GM18507 (cell line): ENCODE measurements at places on chromosomes 5 and 9.

DNA sequence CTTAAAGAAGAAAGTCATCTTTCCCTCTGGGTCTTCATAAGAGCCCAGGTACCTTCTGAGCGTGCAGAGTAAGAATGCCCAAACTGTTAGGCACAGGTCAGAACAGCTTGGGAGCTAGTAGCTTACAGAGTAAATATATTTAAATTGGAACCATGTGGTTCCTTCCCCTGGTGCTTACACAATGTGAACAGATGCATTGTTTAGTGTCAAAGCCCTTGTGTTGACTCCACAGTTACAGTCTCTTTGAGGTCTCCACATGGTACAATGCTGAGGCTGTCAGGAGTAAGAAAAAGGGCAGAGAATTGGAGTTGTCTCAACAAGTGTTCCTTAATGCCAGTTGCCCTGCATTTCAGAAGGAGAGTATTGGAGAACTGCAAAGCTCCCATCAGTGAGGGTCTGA lies 188.5 kb downstream of the PAPPA start:
- no peak for DNase-seq

GRCh38 chr5:68250661-68251298 lies 35.2 kb downstream of the PIK3R1 start:
- DNase-seq: no peak

- DNase-seq: no peak
Observed at GRCh38 chr9:105241356-105242043, 3.0 kb upstream of the SLC44A1 start.

DNA sequence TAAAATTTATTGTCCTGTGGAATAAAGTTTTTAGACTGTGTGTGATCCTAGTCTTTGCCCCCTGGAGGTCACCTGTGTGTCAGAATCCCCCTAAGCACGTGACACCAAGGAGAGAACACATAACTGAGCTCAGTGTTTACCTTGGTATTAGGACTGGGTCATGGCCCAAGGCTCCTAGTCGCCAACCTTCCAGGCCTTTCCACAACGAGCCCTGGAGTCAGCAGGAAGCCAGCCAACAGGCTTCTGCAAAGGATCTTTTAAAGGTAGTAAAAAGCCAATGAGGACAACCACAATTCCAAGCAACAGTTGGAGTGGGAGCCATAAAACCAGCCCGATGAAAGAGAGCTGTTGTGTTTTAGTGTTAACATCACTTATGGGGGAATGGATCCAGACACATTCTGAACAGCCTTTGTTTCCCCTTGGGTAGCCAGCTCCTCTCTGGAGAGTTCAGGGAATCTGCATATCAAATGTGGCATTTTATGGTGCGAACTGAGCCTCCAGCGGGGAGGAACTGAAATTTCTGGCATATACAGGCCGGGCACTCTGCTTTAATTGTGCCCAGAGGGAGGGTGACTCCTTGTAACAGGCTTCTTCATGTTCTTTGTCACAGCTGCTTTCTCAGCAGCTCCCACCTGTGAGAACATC lies 239.9 kb downstream of the FSTL4 start:
- DNase-seq: no peak

DNA sequence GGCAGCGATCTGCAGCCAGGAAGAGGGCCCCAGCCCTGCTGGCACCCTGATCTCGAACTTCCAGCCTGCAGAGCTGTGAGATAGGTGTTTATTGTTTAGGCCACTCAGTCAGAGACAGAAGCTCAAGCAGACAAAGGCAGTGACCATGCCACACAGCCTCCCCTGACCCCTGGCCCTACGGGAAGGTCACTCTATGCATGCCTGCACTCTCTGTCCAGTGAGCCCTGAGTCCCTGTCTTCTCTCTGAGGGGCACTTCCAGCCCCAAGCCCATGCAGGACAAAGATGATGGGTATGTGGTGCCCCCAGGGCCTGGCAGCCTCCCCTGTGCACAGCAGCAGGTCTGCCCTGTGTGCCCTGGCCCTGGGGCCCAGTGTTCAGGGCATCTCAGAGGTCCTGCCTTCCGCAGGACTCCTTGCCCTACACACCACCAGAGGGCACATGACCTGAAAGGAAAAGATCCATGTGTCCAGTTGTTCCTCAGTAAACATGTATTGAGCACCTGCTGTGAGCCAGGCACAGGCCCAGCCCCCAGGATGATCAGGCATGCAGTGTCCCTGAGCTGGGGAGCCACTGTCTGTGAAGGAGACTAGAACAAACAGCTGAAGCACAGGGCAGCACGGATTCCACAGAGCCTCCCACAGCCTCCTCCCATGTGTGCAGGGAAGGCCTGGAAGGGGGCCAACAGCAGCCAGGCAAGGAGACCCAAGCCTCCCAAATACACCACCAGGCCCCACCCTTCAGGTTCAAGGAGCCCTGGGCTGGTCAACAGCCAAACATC lies 109.3 kb downstream of the ATPSCKMT start:
- no peak for DNase-seq

DNA sequence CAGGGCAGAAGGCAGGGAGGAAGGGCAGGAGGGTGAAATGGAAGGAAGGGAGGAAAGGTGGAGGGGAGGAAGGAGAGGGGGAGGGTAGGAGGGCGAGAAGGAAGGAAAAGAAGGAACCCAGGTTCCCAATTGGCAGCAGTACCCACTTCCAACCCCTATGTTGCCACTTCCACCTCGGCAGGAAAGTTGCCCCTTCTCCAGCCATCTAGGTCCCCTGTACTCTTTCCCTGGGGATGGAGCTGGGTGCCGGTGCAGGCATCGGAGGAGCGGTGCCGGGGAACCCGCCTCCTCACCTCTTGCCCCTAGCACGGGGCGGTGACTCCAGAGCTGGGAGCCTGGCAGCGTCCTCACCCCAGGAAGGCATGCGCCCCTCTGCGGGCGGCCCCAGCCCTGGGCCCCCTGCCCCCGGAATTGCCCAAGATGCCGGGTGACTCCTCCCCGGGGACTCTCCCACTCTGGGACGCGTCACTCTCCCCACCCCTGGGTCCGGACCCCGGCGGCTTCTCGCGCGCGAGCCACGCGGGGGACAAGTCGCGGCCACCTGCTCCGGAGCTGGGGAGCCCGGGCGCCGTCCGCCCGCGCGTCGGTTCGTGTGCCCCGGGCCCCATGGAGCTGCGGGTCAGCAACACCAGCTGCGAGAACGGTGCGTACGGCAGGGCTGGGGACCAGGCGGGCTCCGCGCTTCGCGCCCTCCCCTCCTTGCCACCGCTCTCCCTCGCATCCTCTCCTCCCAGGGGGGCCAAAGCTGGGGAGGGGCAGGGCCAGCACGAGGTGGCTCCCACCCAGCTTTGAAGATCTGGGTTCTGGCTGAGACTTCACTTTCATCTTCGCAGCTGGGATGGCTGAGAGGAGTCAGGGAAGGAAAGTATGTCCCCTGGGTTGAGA lies at the start of gene NIPAL4:
Gene NIPAL4, plus strand, starts transcription at position 499 of the 885 bp plus-strand sequence. Its CDS starts 108 bp downstream, at position 607.
- DNase-seq: no peak

- no peak for DNase-seq
Observed at GRCh38 chr9:72912476-72913381, 40.1 kb downstream of the ALDH1A1 start.

- DNase-seq: no peak
Observed at GRCh38 chr5:149635394-149635793, 54.1 kb downstream of the ARHGEF37 start.

GRCh38 chr9:110954822-110955291 lies 83.4 kb downstream of the LPAR1 start:
- DNase-seq: no peak

DNA sequence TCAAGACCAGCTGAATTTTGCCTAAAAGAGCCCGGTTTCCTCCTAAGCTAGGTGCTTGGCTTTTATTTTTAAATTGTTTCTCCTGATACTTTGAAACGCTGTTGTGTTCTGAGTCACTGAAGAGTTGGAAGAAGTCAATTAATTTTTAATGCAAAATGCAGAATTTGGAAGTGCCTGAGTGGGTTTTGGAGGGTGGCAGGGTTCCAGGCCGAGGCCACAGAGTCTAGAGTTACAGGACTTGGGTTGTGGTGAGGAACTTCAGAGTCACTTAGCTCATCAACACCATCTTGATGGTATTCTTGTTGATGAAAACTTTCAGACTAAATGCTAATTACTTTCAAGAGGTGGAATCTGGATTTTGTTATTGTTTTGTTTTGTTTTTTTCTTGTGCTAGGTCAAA lies 130.6 kb downstream of the PDZD2 start:
- DNase-seq: no peak

DNA sequence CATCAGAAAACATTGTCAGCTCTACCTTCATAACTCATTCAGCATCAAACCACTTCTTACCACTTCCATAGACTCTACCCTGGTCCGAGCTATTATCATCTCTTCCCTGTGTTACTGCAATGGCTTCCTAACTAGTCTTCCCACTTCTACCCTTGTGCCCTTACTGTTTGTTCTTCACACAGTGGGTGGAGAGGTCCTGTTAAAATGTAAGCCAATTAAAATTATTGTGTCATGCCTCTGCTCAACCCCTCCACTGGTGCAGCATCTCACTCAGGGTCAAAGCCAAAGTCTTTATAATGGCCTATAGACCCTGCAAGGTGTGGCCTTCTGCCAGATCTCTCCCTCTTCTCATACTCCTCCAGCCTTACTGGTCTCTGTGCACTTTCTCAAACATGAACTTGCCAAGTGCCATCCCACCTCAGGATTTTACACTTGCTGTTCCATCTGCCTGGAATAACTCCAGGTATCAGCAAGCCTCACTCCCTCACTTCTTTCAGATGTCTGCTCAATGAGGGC lies 22.8 kb upstream of the ARAP3 start:
- DNase-seq: no peak

- no peak for DNase-seq
Observed at GRCh38 chr9:37197158-37198038, 77.0 kb downstream of the ZCCHC7 start.

- DNase-seq: no peak
Observed at GRCh38 chr5:137234973-137235943, 263.9 kb downstream of the SPOCK1 start.

DNA sequence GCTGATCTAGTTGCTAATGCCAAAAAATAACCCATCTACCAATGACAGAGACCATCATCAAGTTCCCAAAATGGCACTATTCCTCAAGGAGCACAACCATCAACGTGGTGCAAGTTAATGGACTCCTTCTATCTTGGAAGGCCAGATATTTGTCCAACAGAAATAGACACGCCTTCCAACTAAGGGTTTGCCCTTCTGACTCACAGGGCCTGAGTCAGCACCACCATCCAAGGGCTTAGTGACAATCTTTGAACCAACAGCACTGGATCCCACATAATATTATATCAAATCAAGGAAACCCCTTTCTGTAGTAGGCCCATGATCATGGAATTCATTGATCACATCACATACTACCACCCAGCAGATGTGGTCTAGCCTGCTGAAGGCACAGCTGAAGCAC lies 84.3 kb downstream of the MED27 start:
- DNase-seq: no peak

- DNase-seq: no peak
Observed at GRCh38 chr9:20358207-20358606, 264.1 kb downstream of the MLLT3 start.

- DNase-seq: no peak
Observed at GRCh38 chr9:78103971-78104433, 72.4 kb upstream of the GNAQ start.

GRCh38 chr5:107483231-107484024 lies 187.3 kb downstream of the EFNA5 start:
- DNase-seq: no peak

- no peak for DNase-seq
Observed at GRCh38 chr5:143314659-143315058, 88.8 kb downstream of the NR3C1 start.

DNA sequence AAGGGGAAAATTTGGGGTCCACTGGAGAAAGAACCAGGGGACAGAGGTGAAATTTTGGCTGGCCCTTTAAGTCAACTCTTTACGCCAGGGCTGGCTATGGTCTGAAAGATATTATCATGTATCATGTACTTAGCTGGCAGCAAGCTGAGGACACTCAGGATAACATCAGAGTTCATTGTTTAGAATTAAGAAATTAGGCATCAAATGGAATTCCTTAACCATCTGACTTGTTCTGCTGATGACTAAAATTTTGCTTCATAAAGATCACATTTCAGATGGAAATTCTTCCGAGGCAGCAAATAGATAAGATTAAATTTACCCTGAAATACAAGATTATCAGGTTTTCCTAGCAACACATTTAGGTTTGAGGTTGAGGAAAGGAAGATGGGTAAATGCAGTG lies 269.4 kb upstream of the KLF9 start:
- DNase-seq: no peak

DNA sequence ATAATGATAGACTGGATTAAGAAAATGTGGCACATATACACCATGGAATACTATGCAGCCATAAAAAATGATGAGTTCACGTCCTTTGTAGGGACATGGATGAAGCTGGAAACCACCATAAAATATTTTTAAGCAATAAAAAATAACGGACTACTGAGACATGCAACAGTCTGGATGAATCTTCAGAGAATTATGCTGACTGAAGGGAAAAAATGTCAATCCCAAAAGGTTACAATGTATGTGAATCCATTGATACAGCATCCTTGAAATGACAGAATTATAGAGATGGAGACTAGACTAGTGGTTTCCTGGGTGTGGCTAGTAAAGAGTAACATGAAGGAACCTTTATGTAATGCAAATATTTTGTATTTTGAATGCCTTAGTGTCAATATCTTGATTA lies 1808.6 kb upstream of the NUDT12 start:
- DNase-seq: no peak

- DNase-seq: no peak
Observed at GRCh38 chr9:100098046-100098886, 534 bp downstream of the ERP44 start.

GRCh38 chr9:12718482-12719026 lies 25.4 kb downstream of the TYRP1 start:
- DNase-seq: no peak

DNA sequence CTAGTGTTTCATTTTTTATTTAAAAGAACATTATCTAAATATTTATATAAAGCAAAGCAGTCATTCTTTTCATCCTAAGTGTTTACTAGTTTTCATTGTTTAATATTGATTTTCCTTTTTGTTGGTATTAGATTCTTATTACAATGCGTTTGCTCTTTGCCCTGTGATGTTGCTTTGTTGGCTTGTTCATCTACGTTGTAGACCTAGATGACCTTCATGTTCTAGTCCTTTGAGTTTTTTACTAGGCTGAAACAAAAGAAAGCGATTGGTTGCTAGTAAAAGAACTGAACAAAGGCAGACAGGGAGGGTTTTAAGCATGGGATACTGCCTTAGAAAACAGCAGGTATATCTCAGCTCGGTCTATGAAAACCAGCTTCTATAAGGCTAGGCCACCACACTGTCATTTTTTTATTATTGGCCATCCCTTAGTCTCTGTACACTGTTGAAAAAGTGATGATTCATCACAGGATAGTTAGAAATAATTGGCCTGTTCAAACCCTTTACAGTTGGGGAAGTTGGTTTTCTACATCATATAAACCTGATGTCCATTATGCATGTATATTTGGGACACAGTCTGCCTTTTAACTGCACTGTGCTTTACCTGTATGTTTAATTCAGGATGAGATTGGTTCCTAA lies 119.0 kb downstream of the ZCCHC7 start:
- no peak for DNase-seq
